Panc1 (cell line): ENCODE measurements at places on chromosomes 5 and 9.

- DNase-seq, result no peak
Observed at GRCh38 chr5:87526131-87526530, 113.4 kb upstream of the CCNH start.

DNA sequence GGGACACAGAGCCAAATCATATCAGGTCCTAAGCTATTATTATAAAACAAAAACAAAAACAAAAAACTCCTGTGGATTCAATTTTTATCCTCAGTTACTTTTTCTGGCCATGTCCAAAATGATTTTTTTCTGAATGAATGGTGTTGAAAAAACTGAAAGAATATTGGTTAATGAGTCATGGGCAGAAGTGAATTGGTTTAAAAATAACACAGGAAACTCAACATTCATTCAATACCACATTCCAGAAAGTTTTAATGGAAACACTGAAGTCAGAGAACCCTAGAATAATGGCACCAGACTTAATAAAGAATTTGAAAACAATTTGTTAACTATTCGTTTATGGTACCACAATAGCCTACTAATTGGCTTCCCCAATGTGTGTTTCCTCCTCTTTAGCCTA, 102.4 kb upstream of the CDH9 start:
- no peak for DNase-seq

DNA sequence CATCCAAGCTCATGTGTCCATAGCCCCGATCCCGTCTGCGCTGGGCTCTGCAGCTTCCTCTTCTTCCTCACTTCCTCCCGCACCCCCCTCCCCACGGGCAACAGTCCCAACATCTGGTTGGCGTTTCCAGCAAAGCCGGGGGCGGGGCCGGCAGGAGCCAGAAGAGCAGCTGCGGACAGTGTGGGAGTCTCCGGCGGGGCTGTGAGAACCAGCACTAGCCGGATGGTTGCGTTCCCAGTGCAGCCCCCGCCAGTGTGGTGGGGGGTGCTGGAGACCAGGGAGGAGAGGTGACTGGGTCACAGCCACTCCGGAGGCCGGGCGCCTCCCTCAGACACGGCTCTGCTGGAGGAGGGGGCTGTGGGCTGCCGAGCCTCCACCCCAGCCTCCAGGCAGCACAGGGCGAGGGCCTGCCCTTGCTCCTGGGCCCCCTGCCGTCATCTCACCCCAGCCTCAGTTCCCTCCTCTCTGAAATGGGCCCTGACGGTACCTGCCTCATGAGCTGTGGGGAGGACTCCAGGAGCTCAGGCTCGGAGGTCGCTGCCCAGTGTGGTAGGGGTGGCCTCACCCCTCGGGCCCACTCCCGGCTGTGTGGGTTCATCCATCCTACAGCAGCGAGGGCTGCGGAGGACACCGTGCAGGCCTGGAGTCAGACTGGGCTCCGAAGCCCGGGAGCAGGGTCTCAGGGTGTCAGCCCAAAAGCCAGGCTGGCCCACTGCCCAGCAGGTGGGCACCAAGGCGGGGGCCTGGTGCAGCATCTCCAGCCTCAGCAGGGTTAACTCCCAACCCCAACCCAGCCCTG, 41.5 kb upstream of the NOTCH1 start:
- no peak for DNase-seq

- no peak for DNase-seq
Observed at GRCh38 chr5:35009657-35010056, 38.1 kb downstream of the AGXT2 start.

DNA sequence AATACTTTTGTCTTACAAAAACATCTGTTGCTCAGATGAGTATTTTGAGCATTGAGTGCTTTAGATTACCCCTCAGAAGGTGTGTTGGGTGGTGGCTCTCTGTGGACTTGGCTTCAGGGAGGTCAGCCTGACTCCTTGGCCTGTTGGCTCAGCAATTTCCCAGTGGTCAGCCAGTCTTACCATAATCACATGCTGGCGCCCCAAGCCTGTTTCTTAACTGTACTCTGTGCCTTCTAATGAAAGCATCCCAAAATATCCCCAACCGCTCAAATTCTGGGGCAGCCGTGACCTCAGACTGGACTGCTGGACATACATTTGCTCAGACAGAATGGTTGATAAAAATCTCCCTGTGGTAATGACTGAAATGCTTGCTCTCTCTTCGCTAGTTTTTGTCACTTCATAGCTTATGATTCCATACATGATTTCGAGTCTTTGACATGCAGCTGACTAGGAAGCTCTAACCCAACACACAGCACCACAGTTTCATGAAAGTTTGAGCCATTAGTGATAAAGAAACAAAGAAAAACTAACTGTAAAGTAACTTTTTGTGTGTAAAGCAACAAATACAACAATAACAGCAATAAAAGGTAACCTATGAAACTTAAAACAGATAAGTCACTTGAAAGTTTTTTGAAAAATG, 562.2 kb upstream of the MEF2C start:
- DNase-seq, result no peak

GRCh38 chr5:102375272-102375671, 79.2 kb upstream of the SLCO4C1 start:
- DNase-seq, result no peak

DNA sequence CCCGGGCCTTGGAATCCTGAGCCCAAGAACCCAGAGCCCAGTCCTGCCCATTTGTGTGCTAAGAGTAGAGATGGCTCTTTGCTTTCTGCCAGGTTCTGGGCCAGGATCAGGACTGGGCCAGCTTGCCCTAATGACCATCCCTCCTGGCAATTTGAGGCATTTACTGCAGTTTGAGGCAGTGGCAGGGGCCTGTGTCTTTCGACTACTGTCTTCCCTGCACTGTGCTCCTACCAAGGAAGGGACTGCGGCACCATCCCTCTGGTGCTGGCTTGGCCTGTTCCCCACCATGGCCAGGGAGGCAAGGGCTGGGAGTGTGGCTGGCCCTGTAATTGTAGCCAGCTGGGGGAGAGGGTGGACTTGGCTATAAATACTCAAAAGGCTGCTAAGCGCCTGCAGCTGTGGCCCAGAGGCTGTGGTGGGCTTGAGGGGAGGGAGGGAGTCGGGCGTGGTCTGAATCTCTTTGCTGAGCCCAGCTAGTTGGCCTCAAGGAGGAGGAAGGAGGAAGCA, 4.6 kb downstream of the ENHO start:
- no peak for DNase-seq
